Aorta (tissue), 5 donors: ENCODE measurements at places on chromosomes 16 and 17.
A peak's percentile ranks its signal among the peaks of the same experiment; 100 is the strongest.

DNA sequence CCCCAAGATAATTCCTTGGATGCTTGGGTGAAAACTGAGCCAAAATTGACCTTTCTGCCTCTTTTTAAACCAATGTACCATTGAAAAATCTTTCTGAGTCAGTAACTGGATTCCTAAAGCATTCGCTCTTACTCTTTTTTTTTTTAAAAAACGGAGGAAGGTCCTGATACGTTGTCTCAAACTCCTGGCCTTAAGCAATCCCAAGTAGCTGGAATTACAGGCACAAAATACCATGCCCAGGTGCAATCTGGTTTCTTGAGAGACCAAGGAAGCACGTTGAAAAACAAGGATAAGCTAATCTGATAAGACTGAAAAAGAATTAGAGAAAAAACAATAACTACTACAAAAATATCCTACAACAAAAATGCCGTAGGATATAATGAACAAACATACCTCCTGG, 136.5 kb downstream of the SSH2 start:
- no peaks in the 10 kb centered on the region for H3K27me3 ChIP-seq
- H3K4me1 ChIP-seq = peaks cover 6% of the 10 kb centered on the region
- no peaks in the 10 kb centered on the region for H3K36me3 ChIP-seq
- DNase-seq = no peak
- no peak overlapping the region for H3K27ac ChIP-seq

GRCh38 chr17:57639381-57639780, 105.7 kb downstream of the CCDC182 start:
- H3K27me3 ChIP-seq = no peaks in the 10 kb centered on the region
- H3K4me3 ChIP-seq = no peak overlapping the region
- H3K36me3 ChIP-seq = no peaks in the 10 kb centered on the region
- H3K27ac ChIP-seq = no peak overlapping the region

- H3K4me1 ChIP-seq = no peaks in the 10 kb centered on the region
- H3K36me3 ChIP-seq = no peaks in the 10 kb centered on the region
- H3K27me3 ChIP-seq = no peaks in the 10 kb centered on the region
Measured at GRCh38 chr17:81803728-81804558, at the start of gene GCGR. TSS of gene GCGR (plus strand) at chr17:81804150. CDS start at chr17:81809019, 4,869 bp downstream.

DNA sequence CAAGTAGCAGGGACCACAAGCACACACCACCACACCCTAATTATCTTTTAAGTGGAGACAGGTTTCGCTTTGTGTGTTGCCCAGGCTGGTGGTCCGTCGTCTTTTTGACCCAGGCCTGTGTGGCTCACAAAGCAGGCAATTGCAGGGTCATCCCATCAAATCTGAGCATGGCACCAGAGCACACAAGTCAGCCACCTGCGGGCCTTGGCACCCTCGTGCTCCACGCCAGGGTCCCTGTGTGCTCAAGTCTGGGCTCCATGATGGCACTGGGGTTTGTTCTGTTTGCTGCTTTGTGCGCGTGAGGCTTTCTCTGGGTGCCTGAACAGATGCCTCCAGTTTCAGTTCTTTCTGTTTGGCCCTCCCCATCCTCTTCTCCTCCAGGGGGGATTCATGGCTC, 2.4 kb upstream of the CAPN15 start:
- no peak for DNase-seq
- no peaks in the 10 kb centered on the region for H3K36me3 ChIP-seq
- H3K4me3 ChIP-seq = no peak overlapping the region
- H3K27me3 ChIP-seq = no peaks in the 10 kb centered on the region
- H3K4me1 ChIP-seq = no peaks in the 10 kb centered on the region

GRCh38 chr17:30095507-30096244, 20.9 kb upstream of the NSRP1 start:
- no peak overlapping the region for H3K27ac ChIP-seq
- H3K4me1 ChIP-seq = peaks cover 6% of the 10 kb centered on the region
- no peak for DNase-seq
- H3K4me3 ChIP-seq = no peak overlapping the region

DNA sequence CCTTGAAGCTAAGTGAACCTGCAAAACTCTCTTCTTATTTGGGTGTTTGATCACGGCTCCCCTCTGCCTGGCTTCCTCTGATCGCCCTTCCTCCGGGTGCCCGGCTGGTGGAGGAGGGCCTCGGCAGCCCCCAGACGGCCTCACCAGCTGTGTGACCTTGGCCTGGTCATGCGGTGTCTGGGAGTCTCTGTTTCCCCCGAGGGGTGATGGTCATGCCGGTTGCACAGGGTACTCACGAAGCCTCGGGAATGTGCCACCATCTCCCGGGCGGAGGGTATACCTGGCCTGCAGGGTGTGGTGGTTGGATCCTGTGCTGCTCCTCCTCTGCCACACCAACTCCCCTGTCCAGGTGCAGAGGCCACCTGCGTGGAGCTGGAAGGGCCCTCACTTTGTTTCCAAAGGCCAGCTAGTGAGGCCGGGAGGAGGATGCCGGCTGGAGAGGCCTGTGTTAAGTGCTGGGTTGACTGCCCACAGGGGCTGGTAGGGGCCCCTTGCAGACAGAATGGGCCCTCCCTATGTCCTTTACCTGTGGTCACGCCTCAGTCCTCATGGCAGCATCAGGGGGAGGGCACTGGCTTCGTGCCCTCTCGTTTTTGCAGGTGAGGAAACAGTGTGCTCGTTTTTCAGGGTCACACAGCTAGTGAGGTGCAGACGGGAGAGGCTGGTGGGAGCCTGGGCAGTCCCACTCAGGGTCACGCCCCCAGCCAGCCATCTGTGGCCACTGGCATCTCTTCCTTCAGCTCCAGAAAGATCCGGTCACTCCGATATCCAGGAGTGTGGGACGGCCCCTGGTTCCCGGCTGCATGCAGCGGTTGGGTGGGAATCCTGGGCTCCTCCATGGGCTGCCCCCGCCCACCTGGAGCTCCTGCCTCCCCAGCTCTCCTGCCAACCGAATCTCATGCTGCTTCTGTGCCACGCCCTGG, 148.5 kb upstream of the GSE1 start:
- no peaks in the 10 kb centered on the region for H3K36me3 ChIP-seq
- no peak overlapping the region for H3K27ac ChIP-seq
- no peaks in the 10 kb centered on the region for H3K4me1 ChIP-seq
- H3K27me3 ChIP-seq = no peaks in the 10 kb centered on the region

- no peaks in the 10 kb centered on the region for H3K4me1 ChIP-seq
- no peak for DNase-seq
- no peak overlapping the region for H3K4me3 ChIP-seq
- H3K27me3 ChIP-seq = no peaks in the 10 kb centered on the region
- no peak overlapping the region for H3K27ac ChIP-seq
- H3K36me3 ChIP-seq = no peaks in the 10 kb centered on the region
Measured at GRCh38 chr17:74354123-74354522, 7.5 kb downstream of the BTBD17 start.

DNA sequence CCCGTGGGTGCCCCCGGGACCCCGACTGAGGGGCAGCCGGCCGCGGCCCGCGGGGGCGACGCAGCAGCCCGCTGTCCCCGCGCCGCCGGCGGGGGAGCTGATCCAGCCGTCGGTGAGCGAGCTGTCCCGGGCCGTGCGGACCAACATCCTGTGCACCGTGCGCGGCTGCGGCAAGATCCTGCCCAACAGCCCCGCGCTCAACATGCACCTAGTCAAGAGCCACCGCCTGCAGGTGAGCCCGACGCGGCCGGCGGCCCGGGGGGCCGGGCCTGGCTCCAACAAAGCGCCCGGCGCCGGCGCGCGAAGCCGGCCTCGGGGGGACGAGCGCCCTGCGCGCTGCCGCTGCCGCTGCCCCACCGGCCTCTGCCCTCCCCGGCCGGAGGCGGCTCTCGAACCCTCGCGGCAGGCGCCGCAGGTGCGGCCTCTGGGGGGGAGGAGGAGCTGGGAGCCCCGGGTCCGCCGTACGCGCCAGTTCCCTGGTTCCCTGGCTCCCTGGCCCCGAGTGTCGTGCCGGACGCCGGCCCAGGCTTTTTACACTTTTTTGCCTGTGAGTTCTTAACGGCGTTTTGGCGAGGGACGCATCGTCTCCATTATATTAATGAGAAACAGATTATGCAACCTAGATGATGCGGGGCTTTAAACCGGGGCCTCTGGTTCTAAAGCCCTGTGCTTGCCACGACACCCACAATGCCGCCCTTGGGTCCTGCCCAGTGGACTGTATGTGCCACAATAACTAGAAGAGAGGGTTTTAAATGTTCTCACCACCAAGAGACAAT, 521 bp downstream of the ATMIN start:
- H3K36me3 ChIP-seq = no peaks in the 10 kb centered on the region
- peak; percentile 58 for DNase-seq
- no peaks in the 10 kb centered on the region for H3K27me3 ChIP-seq
- peak overlapping the region; percentile 90 for H3K4me3 ChIP-seq

DNA sequence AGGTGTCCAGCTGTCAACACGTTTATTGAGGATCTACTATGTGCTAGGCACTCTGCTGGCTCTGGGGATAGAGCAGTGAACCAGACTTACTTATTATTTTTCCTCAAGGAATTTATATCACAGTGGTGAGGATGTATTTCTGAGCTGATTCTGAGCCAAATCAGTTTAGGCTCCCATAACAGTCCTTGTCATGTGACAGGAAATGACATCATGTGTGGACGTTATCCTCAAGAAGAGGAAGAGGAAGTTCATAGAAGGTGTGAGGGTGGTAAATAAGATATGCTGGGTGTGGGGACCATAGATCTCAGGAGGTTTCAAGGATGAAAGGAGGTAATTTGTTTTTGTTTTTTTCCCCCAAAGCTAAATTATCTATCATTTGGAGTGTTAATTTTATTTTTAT, 873.5 kb upstream of the EEF2KMT start:
- H3K36me3 ChIP-seq = no peaks in the 10 kb centered on the region
- H3K27me3 ChIP-seq = no peaks in the 10 kb centered on the region
- no peak overlapping the region for H3K4me3 ChIP-seq
- no peaks in the 10 kb centered on the region for H3K4me1 ChIP-seq
- no peak overlapping the region for H3K27ac ChIP-seq
- DNase-seq = no peak

DNA sequence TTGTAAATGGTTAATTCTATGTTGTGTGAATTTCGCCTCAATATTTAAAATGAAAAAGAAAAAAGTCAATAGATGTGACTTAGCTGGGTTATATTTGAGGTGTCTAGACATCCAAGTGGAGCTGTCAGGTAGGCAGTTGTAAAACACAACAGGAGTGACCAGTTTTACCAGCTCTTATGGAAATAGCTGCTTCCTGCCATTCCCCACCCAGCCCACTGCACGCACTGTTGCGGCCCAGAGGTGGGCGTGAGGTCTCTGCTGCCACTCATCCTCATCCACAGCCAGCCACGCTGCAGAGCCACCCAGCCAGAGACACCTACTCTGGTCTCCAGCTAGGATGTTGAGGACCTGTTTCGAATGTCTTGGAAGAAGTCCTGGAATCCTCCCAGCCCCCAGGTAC, 3.4 kb upstream of the CARD14 start:
- H3K4me3 ChIP-seq = no peak overlapping the region
- no peak for DNase-seq
- no peak overlapping the region for H3K27ac ChIP-seq
- no peaks in the 10 kb centered on the region for H3K4me1 ChIP-seq
- no peaks in the 10 kb centered on the region for H3K27me3 ChIP-seq
- no peaks in the 10 kb centered on the region for H3K36me3 ChIP-seq

- no peaks in the 10 kb centered on the region for H3K27me3 ChIP-seq
- no peak overlapping the region for H3K4me3 ChIP-seq
- no peak overlapping the region for H3K27ac ChIP-seq
- H3K4me1 ChIP-seq = no peaks in the 10 kb centered on the region
- DNase-seq = no peak
Measured at GRCh38 chr16:10597187-10597601, 16.8 kb upstream of the EMP2 start.

DNA sequence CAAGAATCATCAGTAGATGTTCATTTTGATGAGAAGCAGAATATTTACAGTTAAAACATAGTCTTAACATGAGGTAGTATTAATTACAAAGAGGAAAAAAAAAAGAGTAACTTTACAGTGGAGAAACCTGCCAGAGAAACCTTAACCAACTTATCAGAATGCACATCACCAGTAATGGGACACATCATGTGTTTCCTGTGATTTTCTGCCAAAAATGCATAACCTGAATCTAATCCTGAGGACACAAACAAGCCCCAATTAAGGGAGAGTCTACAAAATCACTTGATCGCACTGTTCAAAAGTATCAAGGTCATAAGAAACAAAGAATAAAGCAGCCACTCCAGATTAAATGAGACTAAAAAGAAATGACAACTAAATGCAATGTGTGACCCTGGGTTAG, 18.2 kb upstream of the QRICH2 start:
- no peak overlapping the region for H3K4me3 ChIP-seq
- DNase-seq = no peak
- H3K27ac ChIP-seq = no peak overlapping the region
- H3K27me3 ChIP-seq = no peaks in the 10 kb centered on the region
- peaks cover 12% of the 10 kb centered on the region for H3K36me3 ChIP-seq
- no peaks in the 10 kb centered on the region for H3K4me1 ChIP-seq

DNA sequence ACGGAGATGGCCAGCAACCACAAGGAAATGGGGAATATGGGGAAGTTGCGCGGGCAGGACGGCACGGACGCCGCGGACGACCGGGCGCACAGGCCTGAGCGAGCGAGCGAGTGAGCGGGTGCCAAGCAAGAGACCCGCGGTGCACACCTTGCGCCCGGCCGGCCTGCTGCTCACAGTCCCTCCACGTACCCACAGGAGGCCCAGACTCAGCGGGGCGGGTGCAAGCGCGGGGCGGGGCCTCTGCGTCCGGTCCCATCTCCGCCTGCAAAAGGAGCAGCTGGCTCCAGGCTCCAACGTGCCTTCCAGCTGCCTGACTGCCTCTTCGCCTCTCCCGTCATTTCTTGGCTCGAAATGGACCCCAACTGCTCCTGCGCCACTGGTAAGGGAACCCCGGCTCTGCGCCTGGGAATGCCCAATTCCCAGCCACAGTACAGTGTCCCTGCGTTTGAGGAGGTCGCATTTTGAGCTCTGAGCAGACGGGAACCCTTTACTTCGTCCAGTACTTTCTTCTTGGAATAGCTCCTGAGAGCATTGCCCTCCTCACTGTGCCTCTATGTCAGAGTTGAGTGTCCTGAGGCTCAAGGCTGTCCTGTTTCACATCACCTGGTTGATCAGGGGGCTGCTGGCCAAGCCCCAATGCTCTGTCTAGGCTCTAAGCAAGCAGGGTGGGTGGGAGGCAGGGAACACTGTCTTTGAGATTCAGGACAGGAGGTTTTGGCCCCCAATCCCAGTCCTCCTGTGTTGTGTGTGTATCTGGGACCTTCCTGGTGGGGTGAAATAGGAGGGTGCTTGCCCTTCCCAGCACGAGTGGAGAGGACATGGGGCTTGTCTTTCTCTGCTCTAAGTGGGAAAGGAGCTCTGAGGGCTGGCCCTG, 8.1 kb upstream of the MT1E start:
- H3K27ac ChIP-seq = no peak overlapping the region
- no peaks in the 10 kb centered on the region for H3K4me1 ChIP-seq
- H3K27me3 ChIP-seq = no peaks in the 10 kb centered on the region
- H3K4me3 ChIP-seq = no peak overlapping the region
- no peaks in the 10 kb centered on the region for H3K36me3 ChIP-seq
- peak; percentile 93 for DNase-seq

- no peaks in the 10 kb centered on the region for H3K27me3 ChIP-seq
- peaks cover 7% of the 10 kb centered on the region for H3K4me1 ChIP-seq
- H3K27ac ChIP-seq = no peak overlapping the region
Measured at GRCh38 chr16:70571623-70572022, 48.0 kb downstream of the SF3B3 start.

DNA sequence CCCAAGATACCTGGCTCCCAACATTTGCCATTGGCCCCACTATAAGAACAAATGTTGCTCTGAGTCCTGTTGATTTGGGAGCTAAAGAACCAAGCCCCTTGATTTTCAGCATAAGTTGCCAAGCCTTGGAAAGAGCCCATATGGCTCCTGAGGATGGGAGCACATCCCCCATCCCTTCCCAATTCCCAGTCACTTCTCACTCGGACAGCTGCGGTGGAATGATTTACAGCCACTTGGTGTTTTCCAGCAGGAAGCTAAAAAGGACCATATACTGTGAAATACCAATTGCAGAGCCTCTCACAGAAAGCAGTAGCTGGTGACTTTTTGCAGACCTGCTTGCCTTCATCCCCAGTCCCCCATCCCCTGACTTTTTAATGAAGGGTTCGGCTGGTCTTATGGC, 524.6 kb downstream of the GRIN2A start:
- no peak overlapping the region for H3K27ac ChIP-seq
- H3K36me3 ChIP-seq = no peaks in the 10 kb centered on the region
- H3K4me3 ChIP-seq = no peak overlapping the region
